Thymus (tissue), 14 donors: ENCODE measurements at places on chromosomes 16 and 17. TPM values are rescaled to one million over a fixed set of nuclear protein-coding genes. Genes with fewer than 3 reads are reported as not detected.

The CCL4L2 gene
- polyA plus RNA-seq: 2.4 TPM

DNA sequence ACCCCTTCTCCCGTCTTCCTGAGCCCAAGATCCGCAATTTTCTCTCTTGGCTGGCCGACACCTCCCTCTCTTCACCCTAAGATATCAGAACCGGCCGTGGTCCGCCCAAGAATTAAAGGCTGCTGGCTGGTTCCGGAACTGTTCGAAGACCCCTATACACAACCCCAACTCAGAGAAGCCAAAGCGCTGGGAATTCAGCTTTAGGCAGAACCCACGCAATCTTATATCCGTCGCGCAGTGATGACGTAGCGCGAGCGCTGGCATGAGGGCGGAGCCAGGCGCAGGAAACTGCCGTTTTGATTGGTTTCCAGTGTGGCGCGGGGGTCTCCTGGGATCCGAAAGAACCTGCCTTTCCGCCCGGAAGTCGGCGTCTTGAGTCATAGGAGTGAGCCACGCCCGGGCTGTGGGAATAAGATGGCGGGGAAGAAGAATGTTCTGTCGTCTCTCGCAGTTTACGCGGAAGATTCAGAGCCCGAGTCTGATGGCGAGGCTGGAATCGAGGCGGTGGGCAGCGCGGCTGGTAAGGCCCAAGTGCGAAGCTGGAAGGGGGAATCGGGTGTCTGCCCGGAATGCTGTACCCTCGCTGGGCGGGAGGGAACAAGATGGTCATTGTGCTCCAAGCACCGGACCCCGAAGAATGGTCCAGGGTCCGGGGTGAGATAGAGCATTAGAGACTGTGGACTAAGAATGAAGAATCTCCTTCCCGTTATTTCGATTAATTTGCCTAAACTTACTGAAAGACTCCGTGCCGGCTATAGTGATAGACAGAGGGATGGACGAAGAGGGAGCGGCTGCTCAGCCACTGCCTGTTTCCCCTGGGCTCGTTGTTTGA lies at the start of the genes RECQL5 and SAP30BP:
Gene RECQL5, minus strand, starts transcription at position 196 of the 832 bp plus-strand sequence. CDS start 597 bp downstream, outside the sequence.
Gene SAP30BP, plus strand, starts transcription at position 380 of the 832 bp plus-strand sequence. Its CDS starts 35 bp downstream, at position 415.
- peak; percentile 99 for DNase-seq

DNA sequence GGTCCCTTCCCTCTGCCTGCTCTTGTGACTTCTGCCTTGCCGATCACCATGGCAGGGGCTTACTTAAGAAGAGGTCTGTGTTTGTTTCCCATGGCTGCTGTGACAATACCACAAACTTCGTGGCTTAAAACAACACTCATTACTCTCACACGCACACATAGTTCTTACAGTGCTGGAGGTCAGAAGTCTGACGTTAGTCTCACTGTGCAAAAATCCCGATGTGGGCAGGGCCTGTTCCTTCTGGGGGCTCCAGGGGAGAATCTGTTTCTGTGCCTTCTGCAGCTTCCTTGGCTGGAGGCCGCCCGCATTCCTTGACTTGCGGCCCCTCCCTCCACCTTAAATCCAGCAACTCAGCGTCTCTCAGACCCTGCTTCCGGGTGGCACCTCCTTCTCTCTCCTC lies 249.2 kb upstream of the GSE1 start:
- no peak for DNase-seq

The ETV4 gene
- 0.34 TPM for polyA plus RNA-seq

GRCh38 chr16:57143149-57143921 lies 42.5 kb downstream of the PSME3IP1 start:
- DNase-seq: no peak

DNA sequence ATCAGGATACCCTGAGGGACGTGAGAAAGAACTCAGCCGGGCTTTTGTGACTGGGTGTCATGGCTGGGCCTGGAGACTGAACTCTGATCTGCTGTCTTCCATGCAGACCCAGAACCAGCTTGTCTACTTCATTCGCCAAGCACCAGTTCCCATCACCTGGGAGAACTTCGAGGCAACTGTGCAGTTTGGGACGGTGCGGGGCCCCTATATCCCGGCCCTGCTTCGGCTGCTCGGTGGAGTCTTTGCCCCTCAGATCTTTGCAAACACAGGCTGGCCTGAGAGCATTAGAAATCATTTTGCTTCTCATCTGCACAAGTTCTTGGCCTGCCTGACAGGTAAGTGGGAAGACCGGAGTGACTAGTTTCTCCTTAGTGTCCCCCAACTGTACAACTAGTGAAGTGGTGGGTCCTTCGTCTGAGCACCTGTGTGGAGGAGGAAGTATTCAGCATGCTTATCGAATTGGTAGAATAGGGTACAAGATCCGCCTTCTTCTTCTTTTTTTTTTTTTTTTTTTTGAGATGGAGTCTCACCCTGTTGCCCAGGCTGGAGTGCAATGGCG lies 15.5 kb downstream of the DNAH2 start:
- no peak for DNase-seq

The EPOP gene
- polyA plus RNA-seq: 4.3 TPM

- DNase-seq: no peak
These were observed 88.2 kb downstream of the WDR59 start for GRCh38 chr16:74896389-74897370.

The ALDOC gene
- polyA plus RNA-seq: 10.6 TPM

The DNAJA3 gene
- 28.4 TPM for polyA plus RNA-seq

- DNase-seq: no peak
These were observed 8.9 kb upstream of the TIMP2 start for GRCh38 chr17:78933959-78934568.

GRCh38 chr16:73058616-73059409 lies 10.9 kb upstream of the ZFHX3 start:
- DNase-seq: no peak

- DNase-seq: no peak
These were observed 179.1 kb upstream of the CACNG5 start for GRCh38 chr17:66655861-66656260.

GRCh38 chr16:19153876-19154275 lies 14.2 kb upstream of the SYT17 start:
- DNase-seq: no peak

DNA sequence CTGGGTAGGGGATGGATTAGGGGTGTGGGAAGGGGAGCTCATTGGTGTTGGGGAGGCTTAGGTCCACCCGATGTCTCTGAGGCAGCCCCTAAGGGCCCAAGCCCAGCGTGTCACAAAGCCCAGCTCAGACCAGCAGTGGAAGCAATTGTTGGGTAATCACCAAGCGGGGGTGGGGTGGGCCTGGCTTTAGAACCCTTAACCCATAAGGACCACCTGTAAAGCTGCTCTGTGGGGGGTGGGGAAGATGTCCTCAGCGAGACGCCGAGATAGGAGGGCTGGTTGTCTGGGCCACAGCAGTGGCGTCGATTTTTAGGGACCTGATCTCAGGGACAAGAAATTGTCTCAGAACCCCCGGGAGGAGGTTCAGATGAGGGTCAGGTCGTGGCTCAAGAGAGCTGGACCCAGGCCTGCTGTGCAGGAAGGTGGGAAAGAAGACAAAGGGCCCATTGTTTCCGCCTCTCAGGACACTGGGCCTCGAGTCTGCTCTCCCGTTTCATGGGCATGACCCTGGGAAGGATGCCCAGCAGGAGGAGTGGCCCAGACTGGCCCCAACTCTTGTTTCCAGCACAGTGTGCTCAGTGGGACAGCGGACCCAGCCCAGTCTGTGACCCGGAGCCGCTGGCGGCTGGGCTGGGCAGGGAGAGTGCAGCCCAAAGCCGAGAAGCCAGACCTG lies 15.9 kb downstream of the ST6GALNAC2 start:
- DNase-seq: no peak

- DNase-seq: no peak
These were observed 13.4 kb downstream of the UTP6 start for GRCh38 chr17:31888124-31888523.

The ARSG gene
- polyA plus RNA-seq: 2.6 TPM

- DNase-seq: no peak
These were observed 33.9 kb downstream of the CMTM4 start for GRCh38 chr16:66662445-66663194.

The SPEM3 gene
- polyA plus RNA-seq: not detected

The C17orf107 gene
- polyA plus RNA-seq: 1.2 TPM

DNA sequence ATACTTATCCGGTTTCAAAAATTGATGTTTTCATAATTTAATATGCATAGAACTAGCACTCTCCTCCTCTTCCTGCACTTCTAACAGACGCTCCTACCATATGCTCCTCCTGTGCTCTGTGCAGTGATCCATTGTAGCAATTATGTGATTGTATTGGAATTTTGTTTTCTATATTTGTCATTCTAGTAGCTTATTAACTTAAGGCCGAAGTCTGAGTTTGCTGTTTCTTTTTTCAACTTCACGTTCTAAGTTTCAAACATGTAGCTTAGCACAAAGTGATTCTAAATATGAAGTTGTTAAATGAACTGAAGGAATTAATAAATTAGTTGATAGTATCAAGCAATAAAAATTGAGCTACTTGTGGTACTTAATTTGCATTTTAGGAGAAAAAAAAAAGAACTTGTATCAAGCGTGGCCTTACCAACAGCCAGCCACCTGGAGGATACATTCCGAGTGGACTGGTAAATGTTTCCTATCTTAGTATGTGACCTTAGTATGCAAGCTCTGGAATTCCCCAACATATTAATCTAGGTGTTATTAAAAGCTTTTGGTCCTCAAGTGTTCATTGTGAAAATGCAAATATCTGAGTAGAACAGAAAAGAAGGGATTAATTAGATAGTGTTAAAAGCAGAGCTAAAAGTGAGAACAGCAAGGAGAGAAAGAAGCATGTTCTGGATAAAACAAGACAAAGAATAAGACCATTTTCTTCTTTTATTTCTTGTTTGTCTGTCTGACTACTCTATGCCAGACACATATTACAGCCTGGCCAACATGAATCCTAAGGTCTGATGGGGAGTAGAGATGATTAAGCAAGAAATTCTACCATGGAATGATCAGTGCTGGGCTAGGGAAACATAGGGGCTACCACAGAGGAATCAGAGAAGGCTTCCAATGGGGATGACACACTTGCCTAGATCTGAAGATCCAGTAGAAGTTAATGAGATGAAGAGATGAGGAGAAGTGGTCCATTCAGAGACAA lies 290.4 kb upstream of the MON1B start:
- DNase-seq: no peak

DNA sequence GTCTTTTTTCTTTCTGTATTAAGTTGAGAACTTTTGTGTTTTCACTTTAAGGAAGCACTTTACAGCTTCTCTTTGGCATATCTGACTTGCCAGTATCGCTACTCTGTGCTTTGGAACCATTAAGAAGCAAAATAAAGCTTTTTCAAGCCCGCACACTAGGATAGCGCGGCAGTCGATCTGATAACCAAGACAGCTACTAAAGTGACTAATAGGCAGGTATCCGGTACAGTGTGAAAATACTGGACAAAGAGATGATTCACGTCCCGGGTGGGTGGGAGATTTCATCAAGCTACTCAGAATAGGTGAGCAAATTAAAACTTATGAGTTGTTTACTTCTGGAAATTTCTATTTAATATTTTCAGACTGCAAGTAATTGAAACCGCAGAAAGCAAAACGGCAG lies 53.8 kb downstream of the SHISA6 start:
- no peak for DNase-seq

- DNase-seq: no peak
These were observed 198.8 kb upstream of the CDH5 start for GRCh38 chr16:66167564-66168291.

GRCh38 chr17:38464723-38465390 lies 36.6 kb downstream of the ARHGAP23 start:
- DNase-seq: no peak

DNA sequence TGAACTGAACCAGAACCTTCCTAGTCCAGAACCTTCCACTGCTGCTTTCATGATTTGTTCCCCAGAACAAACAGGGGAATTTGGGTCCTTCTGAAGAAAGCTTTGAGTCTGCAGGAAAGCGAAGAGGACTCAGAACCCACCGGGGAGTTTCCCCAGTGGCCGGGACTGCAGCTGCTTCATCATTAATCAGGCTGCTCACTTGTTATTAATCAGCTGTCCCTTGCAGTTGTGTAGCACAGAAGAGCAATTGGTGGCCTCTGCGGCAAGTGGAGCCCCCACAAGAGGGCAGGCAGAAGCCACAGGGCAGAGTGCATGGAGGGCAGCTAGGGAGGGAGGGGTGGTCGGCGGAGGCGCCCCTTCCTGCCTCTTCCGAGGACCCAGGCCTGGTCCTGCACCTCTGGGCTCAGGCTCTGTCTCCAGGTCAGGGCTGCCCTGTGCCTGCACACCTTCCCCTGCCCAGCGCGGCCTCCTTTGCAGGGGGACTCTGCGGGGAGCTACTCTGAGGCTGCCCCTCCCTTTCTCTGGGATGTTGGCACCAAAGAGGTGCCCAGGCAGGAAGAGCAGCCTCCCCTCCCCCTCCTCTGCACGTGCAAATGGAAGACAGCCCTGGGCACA lies 6.9 kb downstream of the CCL17 start:
- no peak for DNase-seq

- no peak for DNase-seq
These were observed 42.4 kb upstream of the CES5A start for GRCh38 chr16:55917373-55918160.

DNA sequence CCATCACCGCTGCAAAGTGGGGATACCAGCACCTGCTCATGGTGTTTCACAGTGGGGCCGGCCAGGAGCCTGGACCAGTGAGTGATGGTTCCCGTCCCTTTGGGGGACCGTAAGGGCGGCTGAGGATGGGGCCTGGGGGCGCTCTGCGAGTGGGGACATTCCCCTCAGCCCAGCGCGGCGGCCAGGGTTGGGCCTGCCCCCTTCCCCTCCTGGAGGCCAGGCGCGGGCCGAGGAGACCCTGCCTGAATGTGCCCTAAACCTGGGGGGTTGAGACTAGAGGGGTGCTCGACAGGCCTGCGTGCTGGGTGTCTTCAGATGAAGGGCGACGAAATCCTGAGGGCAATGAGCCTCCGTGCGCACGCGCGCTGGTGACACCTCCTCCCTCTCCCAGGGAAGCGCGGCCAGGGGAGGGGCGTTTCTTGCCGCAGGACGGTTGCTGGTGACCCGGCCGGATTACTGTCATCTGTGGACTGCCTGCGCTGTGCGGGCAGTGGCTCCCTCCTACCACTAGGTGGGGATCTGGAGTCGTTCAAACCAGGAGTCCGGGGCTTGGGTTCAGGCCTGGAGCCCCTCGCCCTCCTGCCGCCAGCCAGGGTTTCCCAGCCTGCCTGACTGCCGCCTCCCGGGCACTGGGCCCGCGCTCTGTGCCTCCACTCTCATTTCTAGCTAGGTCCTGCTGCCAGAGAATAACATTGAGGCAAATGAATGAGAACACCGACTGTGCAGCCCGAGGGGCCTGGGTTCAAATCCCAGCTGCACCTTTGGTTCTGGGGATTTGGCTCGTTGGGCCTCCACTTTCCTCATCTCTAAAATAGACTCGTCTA lies 17.1 kb downstream of the TBX2 start:
- peak; percentile 33 for DNase-seq

- no peak for DNase-seq
These were observed 280.9 kb downstream of the UTP18 start for GRCh38 chr17:51541215-51541614.

The MEOX1 gene
- 2.1 TPM for polyA plus RNA-seq

DNA sequence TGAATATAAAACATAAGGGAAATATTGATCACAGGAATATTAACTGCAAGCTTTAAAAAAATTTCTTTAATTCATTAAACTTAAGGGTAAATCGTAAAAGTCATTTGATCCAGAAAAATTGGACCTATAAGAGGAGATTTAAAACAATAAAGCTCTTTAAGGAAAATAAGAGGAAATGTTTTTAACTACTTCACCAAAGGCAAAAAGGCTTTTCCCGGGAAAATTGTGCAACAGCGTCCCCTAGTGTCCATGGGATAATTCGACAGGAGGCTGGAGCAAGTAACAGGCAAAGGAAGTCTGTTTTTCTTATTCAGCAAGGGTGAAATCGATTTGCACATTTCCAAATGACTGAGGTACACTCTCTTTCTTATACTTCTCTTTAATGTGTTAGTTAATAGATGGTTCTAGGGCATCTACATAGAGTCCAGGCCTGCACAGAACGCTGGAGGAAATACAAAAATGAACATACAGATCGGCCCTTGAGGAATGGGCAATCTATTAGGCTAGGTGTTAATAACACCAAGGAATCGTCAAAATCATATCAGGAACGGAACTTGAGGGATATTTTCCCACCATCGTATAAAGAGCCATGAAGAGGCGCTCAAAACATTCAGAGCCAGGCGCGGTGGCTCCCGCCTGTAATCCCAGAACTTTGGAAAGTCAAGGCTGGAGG lies 61.4 kb downstream of the ZNF18 start:
- peak; percentile 13 for DNase-seq
